Sciatic nerve (tissue), 2 donors: ENCODE measurements at places on chromosomes 4 and X. TPM values are rescaled to one million over a fixed set of nuclear protein-coding genes. Genes with fewer than 3 reads are reported as not detected.
A peak's percentile ranks its signal among the peaks of the same experiment; 100 is the strongest.

Gene VEGFD
- 4.6 TPM for total RNA-seq

GRCh38 chr4:71029504-71029903, 36.1 kb downstream of the DCK start:
- DNase-seq: no peak

Gene GPR82
- 0.09 TPM for total RNA-seq

Gene UCP1
- not detected for total RNA-seq

Gene NDNF
- 11.8 TPM for total RNA-seq

DNA sequence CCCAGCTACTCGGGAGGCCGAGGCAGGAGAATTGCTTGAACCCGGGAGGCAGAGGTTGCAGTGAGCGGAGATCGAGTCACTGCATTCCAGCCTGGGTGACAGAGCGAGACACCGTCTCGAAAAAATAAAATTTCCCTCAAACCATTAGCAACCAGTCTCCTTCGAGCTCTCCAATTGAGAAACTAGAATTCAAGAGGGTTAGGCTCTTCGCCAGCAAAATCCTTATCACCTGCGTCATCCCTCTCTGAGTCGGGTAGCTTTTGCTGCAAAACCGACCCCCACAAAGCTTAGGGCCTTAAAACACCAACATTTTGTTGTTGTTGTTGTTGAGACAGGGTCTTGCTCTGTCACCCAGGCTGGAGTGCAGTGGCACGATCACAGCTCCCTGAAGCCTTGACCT, 75.1 kb upstream of the DDX3X start:
- DNase-seq: no peak

- DNase-seq: no peak
These were observed 276.9 kb downstream of the RAB28 start for GRCh38 chr4:13207226-13207625.

- DNase-seq: no peak
These were observed 38.0 kb downstream of the IL1RAPL1 start for GRCh38 chrX:28625223-28625622.

DNA sequence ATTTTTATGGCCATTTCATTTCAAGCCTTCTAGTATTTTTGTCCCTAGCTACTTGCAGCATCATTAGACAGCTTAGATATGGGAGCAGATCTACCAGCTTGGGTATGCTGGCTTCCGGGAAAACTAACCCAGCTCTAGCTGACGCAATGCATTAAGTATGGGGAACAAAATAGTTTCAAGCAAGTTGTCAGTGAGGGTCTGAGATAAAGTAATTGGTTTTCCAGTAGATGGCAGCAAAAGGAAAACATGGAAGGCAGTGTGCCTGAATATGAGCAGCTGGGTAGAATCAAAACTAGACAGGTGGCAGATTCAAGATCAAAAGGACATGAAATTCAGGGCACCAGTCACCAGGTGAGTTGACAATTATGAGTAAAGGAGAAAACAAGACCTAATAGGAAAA, 340.9 kb upstream of the CTSO start:
- no peak for DNase-seq

- DNase-seq: no peak
These were observed 105.9 kb downstream of the ARSJ start for GRCh38 chr4:113873508-113873907.

GRCh38 chrX:110317061-110317819, 645 bp downstream of the AMMECR1 start:
- peak; percentile 63 for DNase-seq

DNA sequence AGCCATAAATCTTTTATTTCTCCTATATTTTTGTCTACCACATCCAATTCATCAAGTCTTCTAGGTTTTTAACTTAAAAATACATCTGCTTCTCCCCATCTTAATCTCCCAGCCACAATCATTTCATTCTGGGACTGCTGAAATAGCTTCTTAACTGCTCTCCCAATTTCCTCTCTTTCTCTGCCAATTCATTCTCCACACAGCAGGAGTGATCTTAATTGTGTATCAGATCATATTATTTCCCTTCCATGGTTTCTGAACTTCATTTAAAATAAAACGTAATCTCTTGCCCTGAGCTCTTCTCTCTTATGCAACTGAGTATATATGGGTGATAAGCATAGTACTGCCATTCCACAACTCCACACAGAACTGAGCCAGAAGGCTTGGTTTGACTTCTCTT, 69.4 kb downstream of the IQCM start:
- DNase-seq: no peak

- DNase-seq: no peak
These were observed 338.9 kb downstream of the DHX15 start for GRCh38 chr4:24245491-24245820.

Gene FIP1L1
- 54.0 TPM for total RNA-seq

Gene P2RY8
- total RNA-seq: 2.5 TPM

GRCh38 chrX:55907968-55908607, 190.5 kb downstream of the RRAGB start:
- peak; percentile 62 for DNase-seq

DNA sequence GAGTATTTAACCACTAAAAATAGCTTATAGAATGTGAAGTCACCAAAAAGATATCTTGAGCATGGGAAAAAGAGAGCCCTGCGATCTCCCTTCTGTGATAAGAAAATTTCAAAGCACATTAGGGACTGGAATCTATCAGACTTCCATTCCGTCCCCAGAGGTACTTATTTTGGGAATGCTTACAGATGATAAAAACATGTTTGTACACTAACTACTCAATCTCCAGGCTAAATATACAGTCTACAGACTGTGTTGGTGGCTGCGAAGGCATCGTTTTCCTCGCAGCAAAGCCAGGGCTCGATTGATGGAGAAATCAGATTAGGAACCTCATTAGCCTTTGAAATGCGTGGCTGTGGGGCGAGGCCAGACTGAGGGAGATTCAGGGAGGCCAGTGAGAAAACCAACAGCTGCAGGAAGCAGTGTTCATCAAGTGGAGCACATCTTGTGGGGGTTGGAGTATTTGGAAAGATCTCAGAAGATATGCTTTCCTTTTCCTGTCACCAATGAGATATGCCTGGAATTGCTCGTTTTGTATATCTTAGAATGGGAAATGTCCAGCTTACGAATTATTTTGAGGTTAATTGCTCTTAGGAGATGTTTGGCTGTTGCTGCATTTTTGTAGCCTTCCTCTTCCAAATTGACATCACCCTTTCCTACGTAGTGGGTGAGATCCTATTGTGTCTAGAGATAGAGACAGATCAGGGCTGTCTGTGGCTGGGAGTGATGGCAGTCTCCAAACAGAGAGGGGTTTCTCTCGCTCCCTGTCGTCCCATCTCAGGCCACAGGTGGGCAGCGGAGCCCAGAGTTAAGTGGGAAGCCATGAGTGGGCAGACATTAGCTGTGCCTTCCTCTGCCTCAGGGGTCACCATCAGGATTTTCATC, 224.9 kb upstream of the FAT1 start:
- DNase-seq: no peak
